ENCODE measurements at places on chromosomes 2 and 18. TPM values are rescaled to one million over a fixed set of nuclear protein-coding genes. Genes with fewer than 3 reads are reported as not detected.

DNA sequence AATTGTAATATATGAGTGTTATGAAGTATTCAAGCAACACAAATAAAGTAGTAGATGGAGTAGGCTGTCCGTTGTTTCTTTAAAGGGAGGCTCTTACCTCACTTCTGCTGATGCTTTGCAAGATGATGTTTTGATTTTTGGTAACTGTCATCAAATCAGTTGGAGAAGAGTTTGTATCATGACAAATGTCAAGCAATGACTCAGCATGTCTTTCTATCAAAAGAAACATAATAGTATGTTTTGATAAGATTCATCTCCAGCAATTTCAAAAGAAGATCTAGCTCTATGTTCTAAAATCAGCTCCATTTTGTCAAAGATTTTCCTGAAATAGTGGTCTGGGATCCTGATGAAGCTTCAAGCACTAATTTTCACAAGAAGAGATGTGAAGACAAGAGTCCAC, 25.6 kb downstream of the MAP3K19 start:
- no peaks in the 10 kb centered on the region for H3K4me1 ChIP-seq
- no peak for DNase-seq
- H3K36me3 ChIP-seq = no peaks in the 10 kb centered on the region
- no peak overlapping the region for H3K27ac ChIP-seq
- H3K27me3 ChIP-seq = no peaks in the 10 kb centered on the region

DNA sequence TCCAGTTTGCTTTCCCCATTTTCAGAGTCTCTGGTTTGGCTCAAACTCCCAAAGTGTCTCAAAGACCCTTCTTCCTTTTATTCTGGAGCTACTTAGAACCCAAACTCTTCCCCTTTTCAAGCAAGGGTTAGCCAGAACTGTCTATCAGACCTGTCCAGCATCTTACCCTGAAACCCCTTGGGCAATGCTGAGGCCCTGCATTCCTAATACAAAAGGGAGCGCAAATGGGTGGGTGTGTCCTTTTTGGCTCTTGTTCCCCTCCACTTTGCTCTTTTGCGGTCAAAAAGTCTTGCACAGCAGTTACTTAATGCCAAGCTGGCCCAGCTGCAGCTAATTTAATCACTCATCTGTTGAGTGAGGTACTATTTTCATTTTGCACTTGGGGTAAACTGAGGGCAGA, 231.2 kb upstream of the FOSL2 start:
- no peaks in the 10 kb centered on the region for H3K4me1 ChIP-seq
- no peak overlapping the region for H3K27ac ChIP-seq
- H3K36me3 ChIP-seq = no peaks in the 10 kb centered on the region
- H3K27me3 ChIP-seq = no peaks in the 10 kb centered on the region
- no peak for DNase-seq

DNA sequence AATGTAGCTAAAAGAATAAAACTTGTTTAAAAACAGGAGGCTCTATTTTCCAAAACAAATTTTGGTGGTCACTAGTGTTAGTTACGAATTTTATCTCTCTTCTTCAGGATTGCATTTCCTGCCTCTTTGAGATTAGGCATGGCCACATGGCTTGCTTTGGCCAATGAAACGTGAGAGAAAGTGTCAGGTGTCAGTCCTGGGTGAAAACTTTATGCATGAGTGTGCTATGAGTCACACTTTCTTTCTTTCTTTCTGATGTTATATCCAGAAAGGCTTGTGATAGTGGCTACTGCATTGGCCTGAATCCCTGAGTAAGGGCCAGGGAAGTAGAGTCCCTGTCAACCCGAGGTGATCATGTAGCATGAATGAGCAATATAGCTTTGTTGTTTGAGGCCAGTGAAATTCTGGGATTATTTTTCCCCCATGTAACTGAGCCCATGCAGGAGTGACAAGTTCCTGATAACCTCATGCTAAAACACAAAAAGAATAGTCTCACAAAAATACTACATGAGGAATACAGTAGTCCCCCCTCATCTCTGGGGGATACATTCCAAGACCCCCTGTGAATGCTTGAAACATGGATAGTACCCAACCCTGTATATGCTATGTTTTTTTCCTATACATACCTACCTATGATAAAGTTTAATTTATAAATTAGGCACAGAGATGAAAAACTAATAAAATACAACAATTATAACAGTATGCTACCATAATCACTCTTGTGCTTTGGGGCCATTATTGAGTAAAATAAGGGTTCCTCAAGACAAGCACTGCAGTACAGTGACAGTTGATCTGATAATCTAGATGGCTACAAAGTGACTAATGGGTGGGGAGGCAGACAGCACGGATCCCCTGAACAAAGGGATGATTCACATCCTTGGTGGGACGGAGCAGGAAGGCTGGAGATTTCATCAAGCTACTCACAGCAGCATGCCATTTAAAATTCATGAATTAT, 109.5 kb downstream of the CDC42EP3 start:
- H3K4me1 ChIP-seq = no peaks in the 10 kb centered on the region
- no peaks in the 10 kb centered on the region for H3K27me3 ChIP-seq
- H3K4me3 ChIP-seq = no peak overlapping the region
- no peak for DNase-seq
- H3K36me3 ChIP-seq = no peaks in the 10 kb centered on the region

DNA sequence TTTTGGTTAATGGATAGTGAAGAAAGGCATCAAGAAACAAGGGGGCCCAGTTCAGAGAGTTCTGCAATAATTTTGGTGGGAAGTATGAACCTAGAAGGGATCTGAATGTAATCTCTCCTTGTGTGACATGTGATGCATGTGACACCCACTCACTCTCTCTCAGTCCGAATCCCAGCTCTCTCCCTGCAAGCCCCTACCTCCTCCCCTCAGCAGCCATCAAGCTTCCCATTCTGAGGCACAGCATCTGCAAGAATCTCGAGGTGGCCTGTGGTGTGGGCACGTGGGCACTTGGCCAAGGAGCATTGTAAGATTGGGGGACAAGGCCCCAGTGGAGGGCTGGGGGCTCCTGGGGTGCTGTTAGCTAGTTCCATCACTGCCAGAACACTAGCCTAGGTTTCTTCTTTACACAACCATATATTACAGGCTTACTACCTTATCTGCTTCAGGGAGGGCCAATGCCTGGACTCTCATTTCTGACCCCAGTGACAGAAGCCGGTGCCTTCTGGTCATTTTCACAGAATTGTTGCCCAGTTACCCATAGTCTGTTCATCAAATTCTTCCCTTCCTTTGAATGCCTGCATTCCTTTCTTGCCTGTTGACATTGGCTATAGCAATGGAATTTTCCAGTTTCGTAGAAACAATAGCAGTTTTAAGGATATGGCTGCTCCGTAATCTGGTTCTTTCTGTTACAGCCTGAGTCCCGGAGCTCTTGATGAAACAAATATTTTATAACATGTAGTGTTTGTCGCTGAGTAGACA, 13.3 kb upstream of the LCLAT1 start:
- H3K4me1 ChIP-seq = no peaks in the 10 kb centered on the region
- H3K4me3 ChIP-seq = no peak overlapping the region
- H3K27ac ChIP-seq = no peak overlapping the region
- H3K27me3 ChIP-seq = no peaks in the 10 kb centered on the region
- H3K36me3 ChIP-seq = no peaks in the 10 kb centered on the region

GRCh38 chr2:1751767-1752725, 7.7 kb upstream of the PXDN start:
- no peak for DNase-seq
- no peak overlapping the region for H3K27ac ChIP-seq
- H3K27me3 ChIP-seq = no peaks in the 10 kb centered on the region
- no peak overlapping the region for H3K4me3 ChIP-seq

- H3K4me1 ChIP-seq = no peaks in the 10 kb centered on the region
- peak overlapping the region; percentile 50 for H3K27ac ChIP-seq
- no peak overlapping the region for H3K4me3 ChIP-seq
- DNase-seq = peak; percentile 34
- no peaks in the 10 kb centered on the region for H3K36me3 ChIP-seq
These were observed 43.1 kb downstream of the MOGAT1 start for GRCh38 chr2:222714361-222715241.

DNA sequence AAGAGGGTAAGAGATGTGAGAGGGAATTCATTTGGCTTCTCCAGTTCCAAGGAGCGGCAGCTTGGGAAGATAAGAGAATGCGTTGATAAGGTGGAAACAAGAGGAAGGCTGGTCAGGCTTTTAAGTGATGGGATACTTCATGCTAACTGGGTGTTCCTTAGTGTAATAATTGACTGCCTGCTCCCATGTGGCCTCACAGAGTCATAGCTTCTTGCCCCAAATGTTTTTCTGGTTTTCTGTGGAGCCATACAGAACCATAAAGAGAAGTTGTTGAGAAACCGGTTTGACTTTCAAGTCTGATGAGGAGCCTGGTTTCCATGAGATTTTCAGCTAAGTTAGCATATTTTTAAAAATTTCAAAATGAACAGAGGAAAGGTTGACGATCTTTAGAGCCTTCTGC, 97.5 kb upstream of the ZFP36L2 start:
- peak overlapping the region; percentile 82 for H3K27ac ChIP-seq
- no peaks in the 10 kb centered on the region for H3K36me3 ChIP-seq
- H3K27me3 ChIP-seq = no peaks in the 10 kb centered on the region
- DNase-seq = no peak

GRCh38 chr18:57737400-57738060, 65.6 kb downstream of the ATP8B1 start:
- H3K4me1 ChIP-seq = peaks cover 7% of the 10 kb centered on the region
- DNase-seq = peak; percentile 87
- no peaks in the 10 kb centered on the region for H3K36me3 ChIP-seq
- no peaks in the 10 kb centered on the region for H3K27me3 ChIP-seq
- H3K4me3 ChIP-seq = no peak overlapping the region

DNA sequence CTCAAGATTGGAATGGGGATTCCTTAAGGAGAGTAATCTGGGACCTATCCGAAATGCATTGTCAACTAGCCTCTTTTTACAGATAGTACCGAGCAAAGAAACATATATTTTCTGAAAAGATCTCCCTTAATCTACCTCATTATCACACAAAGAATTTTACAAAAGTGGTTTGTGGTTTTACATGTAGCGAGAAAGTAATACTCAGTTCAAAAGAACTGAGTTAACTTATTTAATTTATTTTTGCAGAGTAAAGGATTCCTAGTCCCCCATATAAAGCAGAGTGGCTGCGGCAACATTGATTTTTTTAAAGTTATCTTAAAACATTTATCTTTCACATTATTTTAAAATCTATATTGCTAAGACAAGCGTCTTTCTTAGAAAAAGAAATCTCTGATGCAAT, 15.9 kb upstream of the SOS1 start:
- no peak overlapping the region for H3K4me3 ChIP-seq
- no peaks in the 10 kb centered on the region for H3K27me3 ChIP-seq
- H3K4me1 ChIP-seq = no peaks in the 10 kb centered on the region
- H3K27ac ChIP-seq = no peak overlapping the region
- H3K36me3 ChIP-seq = no peaks in the 10 kb centered on the region

DNA sequence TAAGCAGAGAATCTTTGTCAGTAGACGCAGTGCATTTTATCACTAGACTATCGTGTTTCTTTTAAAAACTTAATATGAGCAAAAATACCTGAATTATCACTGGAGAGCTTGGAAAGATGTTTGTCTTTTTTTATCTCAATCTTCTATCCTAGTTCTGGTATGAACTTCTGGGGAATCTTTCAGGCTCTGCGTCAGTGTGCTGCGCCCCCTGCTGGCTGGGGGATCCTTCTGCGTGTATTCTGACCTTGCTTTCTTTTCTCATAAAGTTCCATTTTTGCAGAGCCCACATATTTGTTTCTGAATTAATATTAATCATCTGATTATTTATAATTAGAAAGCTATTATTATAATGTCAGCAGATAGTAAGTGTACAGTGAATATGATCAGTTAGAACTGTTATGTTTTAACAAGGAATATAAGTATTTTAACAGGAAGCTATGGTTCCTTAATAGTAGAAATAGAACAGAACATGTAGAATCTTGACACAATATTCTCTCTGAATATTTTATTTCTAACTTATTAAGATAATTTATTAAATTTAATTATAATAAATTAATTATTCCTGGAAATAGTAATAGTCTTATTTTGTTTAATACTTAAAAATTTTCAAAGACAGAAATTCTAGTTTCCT, 945.0 kb upstream of the CRIM1 start:
- no peak for DNase-seq
- H3K4me3 ChIP-seq = no peak overlapping the region
- H3K27ac ChIP-seq = no peak overlapping the region
- H3K4me1 ChIP-seq = no peaks in the 10 kb centered on the region
- H3K27me3 ChIP-seq = no peaks in the 10 kb centered on the region
- H3K36me3 ChIP-seq = no peaks in the 10 kb centered on the region

GRCh38 chr2:216299588-216299987, 72.7 kb downstream of the MARCHF4 start:
- no peak overlapping the region for H3K4me3 ChIP-seq
- DNase-seq = no peak
- H3K27ac ChIP-seq = no peak overlapping the region
- no peaks in the 10 kb centered on the region for H3K4me1 ChIP-seq
- H3K27me3 ChIP-seq = no peaks in the 10 kb centered on the region
- no peaks in the 10 kb centered on the region for H3K36me3 ChIP-seq

DNA sequence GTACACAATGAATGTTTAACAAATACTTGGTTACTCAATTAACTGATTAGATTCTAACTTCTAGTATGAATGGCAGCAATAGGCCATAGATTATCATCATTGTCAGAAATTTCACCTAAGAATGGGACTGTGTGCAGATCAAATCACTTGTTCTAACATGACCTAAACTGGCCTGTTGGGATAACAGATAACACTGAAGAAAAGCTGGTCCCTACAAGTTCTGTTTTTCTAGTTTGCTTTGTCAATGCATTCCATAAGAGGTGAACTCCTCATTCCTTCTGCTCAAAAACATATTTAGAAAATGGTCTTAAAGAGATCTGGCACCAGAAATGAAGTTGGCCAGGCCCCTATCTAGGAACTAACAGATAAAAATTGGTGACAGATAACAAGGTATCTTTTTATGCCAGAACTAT, 175.4 kb downstream of the THADA start:
- H3K27me3 ChIP-seq = no peaks in the 10 kb centered on the region
- no peak overlapping the region for H3K4me3 ChIP-seq
- DNase-seq = no peak
- H3K27ac ChIP-seq = peak overlapping the region; percentile 84

GRCh38 chr2:207967121-207967520, 58.2 kb downstream of the PLEKHM3 start:
- H3K27ac ChIP-seq = no peak overlapping the region
- no peaks in the 10 kb centered on the region for H3K27me3 ChIP-seq
- no peak overlapping the region for H3K4me3 ChIP-seq

DNA sequence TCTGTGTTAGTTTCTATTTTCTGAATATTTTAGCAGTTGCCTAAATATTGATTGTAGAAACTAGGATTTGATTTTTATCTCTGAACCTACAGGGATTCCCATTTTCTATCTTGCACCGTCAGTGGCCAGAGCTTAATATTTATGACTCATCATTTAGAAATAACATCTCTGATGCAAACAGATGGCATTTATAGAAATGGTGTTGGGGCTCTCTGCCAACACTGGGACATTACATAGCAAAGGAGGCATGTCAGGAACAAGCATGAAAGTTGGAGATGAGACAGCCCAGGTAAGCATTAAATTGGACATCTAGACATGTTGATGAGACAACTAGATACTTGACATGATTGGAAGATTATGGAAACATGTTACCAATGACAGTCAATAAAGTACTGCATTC, 165.3 kb upstream of the SYT4 start:
- no peaks in the 10 kb centered on the region for H3K4me1 ChIP-seq
- no peak overlapping the region for H3K27ac ChIP-seq
- DNase-seq = no peak
- no peak overlapping the region for H3K4me3 ChIP-seq
- H3K36me3 ChIP-seq = no peaks in the 10 kb centered on the region

- no peak overlapping the region for H3K27ac ChIP-seq
- H3K36me3 ChIP-seq = no peaks in the 10 kb centered on the region
- H3K27me3 ChIP-seq = no peaks in the 10 kb centered on the region
- no peaks in the 10 kb centered on the region for H3K4me1 ChIP-seq
These were observed 46.7 kb upstream of the GPR17 start for GRCh38 chr2:127599211-127599610.

The CIB4 gene
- 0.61 TPM for total RNA-seq

The KCNK3 gene
- 7.8 TPM for total RNA-seq
